NCI-H460 (cell line): ENCODE measurements at places on chromosomes 1 and 21.

DNA sequence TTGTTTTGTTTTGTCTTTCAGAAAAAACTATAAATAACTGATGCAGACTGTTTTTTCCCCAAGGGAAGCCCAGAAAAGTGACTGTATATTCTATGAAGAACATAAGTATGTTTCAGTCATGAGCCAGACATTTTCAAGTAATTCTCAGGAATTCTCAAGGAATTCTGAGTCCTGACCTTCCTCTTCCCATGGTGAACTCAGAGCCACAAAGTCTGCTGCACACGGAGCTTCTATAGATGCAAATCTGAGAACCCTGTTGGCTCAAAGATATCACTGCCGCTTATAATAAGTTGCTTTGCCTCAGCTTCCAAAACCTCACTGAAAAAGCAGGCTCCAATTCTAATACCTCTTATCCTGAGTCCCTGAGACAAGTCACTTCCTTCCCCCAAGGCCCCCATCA, 418.5 kb upstream of the RUNX1 start:
- no peak for DNase-seq

DNA sequence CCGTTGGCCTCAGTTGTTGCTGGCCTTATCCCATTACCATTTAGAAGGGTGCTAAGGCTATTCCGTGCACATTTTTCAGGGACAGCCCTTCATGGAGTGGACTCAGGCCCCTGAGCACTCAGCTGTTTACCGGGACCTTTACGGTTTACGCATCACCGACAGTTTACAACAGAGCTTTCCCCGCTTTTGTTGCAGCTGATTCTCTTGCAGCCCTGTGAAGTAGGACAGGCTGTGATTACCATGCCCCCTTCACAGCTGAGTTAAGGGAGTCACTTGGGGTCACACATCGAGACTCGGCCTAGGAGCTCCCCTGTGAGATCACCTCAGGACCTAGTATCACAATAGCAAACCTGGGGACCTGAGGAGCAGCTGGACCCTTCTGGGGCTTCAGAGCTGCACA, 41.9 kb downstream of the PTPRF start:
- no peak for DNase-seq

GRCh38 chr1:175612286-175612685, 131.1 kb downstream of the TNR start:
- DNase-seq = no peak

GRCh38 chr1:23101887-23102286, 66.8 kb downstream of the LUZP1 start:
- no peak for DNase-seq

GRCh38 chr1:37724575-37724974, 32.3 kb downstream of the CDCA8 start:
- DNase-seq = no peak

GRCh38 chr1:153959454-153959853, 1.0 kb upstream of the CRTC2 start:
- DNase-seq = no peak
